ENCODE measurements at places on chromosomes 2 and 18. TPM values are rescaled to one million over a fixed set of nuclear protein-coding genes. Genes with fewer than 3 reads are reported as not detected.

CNDP2 gene
- 50.6 TPM for total RNA-seq

- DNase-seq: no peak
Measured at GRCh38 chr2:68041704-68042245, 21.0 kb downstream of the C1D start.

DNA sequence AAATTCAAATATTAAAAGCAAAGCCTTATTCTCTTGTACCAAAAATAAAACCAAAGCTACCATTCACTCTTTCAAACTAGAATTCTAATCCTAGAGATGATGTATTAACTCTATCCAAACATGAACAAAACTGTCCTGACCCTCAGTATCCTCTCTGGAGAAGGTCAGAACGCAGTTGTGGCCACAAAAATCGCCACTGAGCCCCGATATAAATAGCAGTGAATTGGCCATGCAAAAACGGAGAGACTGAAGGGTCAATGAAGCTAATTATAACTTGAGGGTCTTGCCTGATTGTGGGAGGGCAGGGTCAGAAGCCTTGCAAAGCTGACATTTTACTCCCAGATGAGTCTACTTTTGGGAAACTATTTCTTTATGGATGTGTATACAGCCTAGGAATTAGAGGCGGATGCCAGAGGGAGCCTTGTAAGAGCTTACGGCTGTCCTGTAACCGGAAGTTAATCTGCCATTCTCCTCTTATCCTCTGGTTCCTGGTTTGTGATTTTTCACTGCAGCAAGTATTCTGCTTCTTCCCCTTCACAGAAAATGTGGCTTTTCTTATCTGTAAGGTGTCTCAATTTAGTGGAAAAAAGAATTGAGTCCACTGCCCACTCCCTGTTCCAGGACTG lies 28.1 kb downstream of the CAVIN2 start:
- no peak for DNase-seq

DNA sequence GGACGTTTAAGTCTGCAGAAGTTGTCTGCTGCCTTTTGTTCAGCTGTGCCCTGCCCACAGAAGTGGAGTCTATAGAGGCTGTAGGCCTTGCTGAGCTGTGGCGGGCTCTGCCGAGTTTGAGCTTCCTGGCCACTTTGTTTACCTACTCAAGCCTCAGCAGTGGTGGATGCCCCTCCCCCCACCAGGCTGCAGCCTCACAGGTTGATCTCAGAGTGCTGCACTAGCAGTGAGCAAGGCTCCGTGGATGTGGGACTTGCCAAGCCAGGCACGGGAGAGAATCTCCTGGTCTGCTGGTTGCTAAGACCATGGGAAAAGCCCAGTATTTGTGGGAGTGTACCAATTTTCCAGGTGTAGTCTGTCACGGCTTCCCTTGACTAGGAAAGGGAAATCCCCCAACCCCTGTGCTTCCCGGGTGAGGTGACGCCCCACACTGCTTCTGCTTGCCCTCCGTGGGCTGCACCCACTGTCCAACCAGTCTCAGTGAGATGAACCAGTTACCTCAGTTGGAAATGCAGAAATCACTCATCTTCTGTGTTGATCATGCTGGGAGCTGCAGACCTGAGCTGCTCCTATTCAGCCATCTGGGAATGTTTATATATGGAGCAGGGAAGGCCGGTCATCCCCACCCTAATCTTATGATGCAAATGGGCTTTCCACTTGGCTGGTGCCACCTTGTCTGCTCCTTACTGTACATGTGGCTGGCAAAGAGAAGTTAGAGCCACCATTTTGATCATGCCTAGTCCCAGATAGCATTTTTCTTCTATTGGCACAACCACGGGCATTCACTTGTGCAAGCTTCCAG lies 156.9 kb upstream of the ITGA6 start:
- no peak for DNase-seq

DNA sequence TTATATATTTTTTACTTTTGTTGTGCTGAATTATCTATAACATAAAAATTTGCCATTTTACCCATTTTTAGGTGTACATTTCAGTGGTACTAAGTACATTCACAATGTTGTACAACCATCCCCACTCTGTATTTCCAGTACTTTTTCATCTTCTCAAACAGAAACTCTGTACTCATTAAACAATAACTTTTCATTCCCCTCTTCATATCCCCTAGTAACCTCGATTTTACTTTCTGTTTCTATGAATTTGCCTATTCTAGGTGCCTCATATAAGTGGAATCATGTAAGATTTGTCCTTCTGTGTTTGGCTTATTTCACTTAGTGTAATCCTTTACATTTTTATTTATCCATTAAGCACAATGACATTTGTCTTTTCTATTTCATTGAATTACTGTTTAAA lies 51.3 kb downstream of the GTF2A1L start:
- DNase-seq: no peak
